ENCODE measurements at places on chromosomes 6 and 20.

GRCh38 chr6:146423452-146423851, 120.2 kb upstream of the RAB32 start:
- DNase-seq: no peak

- no peak for DNase-seq
Observed at GRCh38 chr6:3797231-3798054, 45.9 kb upstream of the PXDC1 start.

DNA sequence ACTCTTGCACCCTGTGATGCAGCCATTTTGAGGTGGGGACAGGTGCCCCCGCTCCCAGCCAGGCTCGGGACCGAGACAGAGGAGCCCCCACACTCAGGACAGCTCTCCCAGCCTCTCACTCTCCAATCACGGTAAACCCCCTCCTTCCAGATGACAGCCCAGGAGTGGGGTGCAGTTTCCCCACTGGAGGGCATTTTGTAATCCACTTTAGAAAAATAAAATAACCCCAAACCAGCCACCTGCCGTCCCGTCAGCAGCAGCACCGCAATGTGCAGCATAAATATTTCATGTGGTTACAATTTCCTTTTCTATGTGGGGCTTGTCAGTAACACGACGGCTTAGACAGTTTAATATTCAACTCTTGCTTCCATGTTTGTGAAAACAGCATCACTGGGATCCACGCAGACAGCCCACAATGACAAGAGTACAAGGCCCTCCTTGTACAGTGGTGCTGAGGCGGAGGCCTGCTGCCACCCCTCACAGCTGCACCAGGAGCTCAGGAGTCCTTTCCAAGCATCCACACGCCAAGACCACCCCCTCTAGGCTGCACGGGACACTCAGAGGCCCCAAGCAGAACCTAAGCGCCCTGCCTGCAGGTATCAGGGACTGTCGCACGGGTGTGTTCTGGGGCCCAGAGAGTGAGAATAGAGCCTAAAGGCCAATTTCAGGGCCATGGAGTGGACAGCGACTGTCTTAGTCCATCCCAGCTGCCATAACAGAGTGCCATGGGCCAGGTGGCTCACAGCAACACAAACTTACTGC, 116.7 kb downstream of the JPH2 start:
- no peak for DNase-seq

GRCh38 chr6:97440590-97441176, 157.7 kb upstream of the MMS22L start:
- no peak for DNase-seq

- no peak for DNase-seq
Observed at GRCh38 chr6:17418281-17419188, 25.1 kb downstream of the CAP2 start.

GRCh38 chr6:75488033-75488432, 5.6 kb downstream of the FILIP1 start:
- DNase-seq: no peak

Data from activated CD4-positive, alpha-beta T cell treated with anti-CD3 and anti-CD28 coated beads, Interleukin-2, amount 50 U/mL, for 24 hours (primary cell).